SK-MEL-5 (cell line): ENCODE measurements at places on chromosomes 12 and 14.

DNA sequence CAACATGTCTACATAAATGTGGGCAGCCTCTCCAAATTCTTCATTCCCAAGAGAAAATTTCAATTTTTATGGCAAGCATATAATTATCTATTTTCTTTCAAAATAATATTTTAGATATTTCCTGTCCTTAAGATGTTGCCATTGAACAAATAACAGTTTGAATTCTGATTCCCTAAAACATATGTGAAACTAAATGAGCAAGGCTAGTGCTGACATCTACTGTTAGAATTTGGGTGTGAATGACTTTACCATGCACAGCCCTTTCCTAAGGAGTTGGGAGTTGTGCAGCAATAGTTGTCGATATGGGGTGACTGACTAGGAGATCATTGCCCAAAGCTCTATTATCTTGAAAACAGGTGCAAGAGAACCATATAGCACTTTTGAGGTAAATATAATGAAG is 108.2 kb upstream of the SLC38A4 start:
- peak; percentile 65 for DNase-seq

GRCh38 chr14:104341532-104342434 is 203.4 kb downstream of the KIF26A start:
- DNase-seq, result peak; percentile 89

GRCh38 chr12:71848212-71848611 is 8.7 kb downstream of the TBC1D15 start:
- DNase-seq, result no peak

- DNase-seq, result no peak
These were observed 147.9 kb downstream of the SYNE2 start for GRCh38 chr14:64000749-64001148.

DNA sequence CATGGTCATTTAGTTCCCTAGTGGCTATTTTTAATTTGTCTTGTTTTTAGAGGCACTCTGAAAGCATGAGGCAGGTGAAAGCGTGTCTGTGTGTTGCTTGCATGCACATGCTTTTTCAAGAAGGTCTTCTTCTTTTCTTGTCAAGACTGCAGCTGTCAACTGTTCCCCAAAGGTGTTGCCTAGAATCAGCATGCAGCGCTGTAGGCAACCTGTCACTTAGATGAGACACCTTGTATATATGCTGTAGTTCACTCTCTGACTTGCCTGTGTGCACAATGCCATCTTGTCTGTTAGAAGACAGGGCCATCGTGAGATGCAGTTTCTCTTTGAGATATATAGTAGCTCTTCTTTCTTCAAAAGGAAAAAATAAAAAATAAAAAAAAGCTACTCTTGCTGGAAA is 885.7 kb downstream of the DIO2 start:
- DNase-seq, result no peak

- no peak for DNase-seq
These were observed 5.8 kb upstream of the GLT8D2 start for GRCh38 chr12:104055686-104056388.

- no peak for DNase-seq
These were observed at the start of gene STAC3 for GRCh38 chr12:57250956-57251355. TSS of gene STAC3 (minus strand) at chr12:57251187. CDS start at chr12:57249636, 1,551 bp downstream.

DNA sequence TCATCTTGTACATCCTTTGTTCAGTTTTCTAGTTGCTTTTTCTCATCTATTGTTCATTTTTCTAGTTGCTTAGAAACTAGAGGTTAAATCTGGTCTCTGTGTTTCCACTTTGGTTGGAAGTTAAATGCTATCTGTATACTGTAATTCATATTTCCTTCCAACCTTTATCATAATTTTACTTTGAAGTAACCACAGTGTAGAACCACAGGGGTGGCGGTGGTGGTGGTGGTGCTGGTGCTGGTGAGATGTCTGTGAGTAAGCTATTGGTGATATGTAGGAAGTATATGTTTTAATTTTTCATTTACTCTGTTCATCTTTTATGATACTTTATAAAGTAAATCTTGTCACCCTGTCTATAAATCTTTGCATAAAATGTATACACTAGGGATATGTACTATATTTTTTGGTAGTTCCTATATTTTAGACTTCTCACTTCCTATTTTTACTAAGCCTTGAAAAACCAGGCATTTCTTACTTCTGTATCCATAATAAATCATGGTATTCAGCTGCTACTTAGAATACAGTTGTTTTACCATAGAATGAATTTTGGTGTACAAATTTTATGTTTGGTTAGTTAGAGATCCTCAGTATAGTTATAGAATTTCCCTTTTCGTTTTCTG is 31.9 kb downstream of the CCDC91 start:
- DNase-seq, result no peak

GRCh38 chr14:57375156-57375555 is 15.2 kb upstream of the NAA30 start:
- no peak for DNase-seq

DNA sequence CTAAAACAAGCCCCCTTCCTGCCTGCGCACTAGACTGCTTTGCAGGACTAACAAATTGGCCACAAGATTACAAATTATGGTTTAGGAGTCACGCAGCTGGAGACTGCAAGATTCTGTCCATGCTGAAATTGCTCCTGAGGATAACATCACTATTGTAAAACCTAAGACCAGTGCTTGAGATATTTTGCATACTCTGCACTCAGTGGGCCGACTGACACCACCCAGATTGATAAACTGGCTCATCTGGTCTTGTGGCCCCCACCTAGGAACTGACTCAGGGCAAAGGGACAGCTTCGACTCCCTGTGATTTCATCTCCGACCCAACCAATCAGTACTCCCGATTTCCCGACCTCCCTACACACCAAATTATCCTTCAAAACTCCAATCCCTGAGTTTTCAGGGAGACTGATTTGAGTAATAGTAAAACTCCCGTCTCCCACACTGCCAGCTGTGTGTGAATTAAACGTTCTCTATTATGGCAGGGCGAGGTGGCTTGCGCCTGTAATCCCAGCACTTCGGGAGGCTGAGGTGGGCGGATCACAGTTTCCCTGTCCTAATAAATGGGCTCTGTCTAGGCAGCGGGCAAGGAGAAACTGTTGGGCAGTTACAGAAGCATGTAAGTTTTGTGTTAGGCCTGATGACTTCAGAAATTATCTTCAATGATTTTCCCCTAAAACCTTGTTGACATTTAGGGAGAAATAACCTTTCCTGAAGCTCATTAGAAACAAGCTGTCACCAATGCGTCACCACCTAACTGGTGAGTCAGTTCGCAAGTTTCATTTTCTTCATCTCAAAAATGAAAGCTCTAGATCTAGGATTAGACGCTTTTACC is 5.3 kb upstream of the UBC start:
- DNase-seq, result peak; percentile 77

DNA sequence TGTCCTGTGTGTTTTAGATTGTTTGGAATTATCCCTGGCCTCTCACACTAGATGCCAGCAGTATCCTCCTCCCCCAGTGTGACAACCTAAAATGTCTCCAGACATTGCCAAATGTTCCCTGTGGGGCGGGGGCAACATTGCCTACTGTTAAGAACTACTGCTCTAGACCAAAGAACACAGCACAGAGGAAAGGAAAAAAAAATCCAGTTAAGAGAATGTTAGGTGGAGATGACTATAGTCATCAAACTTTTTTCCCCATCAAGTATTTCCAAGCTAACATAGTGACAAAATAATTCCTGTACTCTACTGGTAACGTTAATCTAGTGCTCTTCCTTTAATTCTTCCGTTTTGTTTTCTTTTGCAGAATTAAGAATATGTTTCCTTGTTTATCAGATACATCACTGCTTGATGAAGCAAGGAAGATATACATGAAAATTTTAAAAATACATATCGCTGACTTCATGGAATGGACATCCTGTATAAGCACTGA is 3.5 kb downstream of the CDKN1B start:
- DNase-seq, result no peak

GRCh38 chr14:61476105-61476753 is 154.8 kb downstream of the PRKCH start:
- DNase-seq, result no peak

GRCh38 chr14:31492759-31493498 is 5.1 kb upstream of the GPR33 start:
- no peak for DNase-seq

DNA sequence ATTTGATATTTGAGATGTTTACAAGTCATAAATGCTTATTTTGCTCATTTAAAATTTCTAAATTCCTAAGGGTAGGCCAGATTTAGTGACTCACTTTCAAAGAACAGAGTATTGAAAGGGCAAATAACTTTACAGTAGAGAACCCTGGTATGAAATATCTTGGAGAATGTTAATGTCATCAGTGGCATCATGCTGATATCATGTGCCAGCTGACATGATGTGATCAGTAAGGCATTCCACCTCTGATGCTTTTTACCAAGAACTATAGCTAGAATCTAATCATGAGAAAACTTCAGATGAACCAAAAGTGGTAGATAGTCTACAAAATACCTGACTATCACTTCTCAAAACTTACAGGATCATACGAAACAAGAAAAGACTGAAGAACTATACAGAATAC is 2.9 kb upstream of the FLRT2 start:
- DNase-seq, result no peak

- no peak for DNase-seq
These were observed 29.8 kb downstream of the YY1 start for GRCh38 chr14:100268591-100269207.

DNA sequence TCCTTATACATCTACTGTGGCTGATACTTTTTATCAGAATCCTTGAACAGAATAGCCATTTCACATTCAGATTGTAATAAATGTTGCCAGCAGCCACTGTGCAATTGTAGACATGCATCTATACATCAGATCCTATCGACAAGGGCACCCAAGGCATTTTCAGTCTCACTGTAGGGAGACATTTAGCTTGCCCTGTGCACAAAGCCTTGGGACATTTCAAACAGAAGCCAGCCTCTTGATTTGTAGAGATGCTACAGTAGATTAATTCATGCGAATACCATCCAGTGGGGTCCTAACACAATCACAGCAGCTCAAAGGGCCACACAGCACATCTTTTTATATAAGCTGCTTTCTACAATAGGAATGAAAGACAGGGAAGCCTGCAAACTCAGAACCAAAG is 81.4 kb downstream of the SLC8A3 start:
- no peak for DNase-seq

GRCh38 chr12:91211866-91212265 is 29.2 kb upstream of the DCN start:
- DNase-seq, result no peak

DNA sequence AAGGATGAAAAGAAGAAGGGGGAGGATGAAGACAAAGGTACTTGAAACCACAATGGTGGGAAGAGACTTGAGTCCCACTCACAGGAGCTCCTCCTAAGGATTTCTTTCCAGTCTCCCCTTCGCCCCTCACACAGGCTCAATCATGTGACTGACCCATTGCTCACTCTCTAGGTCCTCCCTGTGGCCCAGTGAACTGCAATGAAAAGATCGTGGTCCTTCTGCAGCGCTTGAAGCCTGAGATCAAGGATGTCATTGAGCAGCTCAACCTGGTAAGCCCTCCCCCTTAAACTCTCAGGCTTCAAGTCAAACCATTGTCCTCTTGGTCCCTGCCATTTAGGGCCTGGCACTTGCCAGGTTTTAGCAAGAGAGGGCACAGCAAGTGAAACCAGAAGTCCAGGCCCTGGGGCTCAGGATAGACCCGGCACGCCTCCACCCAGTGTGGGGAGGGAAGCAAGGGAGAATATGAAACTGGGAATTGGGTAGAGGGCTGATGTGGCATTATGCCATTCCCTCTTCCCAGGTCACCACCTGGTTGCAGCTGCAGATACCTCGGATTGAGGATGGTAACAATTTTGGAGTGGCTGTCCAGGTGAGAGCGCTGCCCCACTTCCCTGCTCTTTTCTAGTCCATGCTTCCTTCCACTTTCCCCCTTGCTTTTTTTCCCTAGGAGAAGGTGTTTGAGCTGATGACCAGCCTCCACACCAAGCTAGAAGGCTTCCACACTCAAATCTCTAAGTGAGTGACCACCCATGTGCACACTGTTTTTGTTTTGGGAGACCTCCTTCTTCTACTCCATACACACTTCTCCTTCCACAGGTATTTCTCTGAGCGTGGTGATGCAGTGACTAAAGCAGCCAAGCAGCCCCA is 1.8 kb downstream of the PSME1 start:
- no peak for DNase-seq

DNA sequence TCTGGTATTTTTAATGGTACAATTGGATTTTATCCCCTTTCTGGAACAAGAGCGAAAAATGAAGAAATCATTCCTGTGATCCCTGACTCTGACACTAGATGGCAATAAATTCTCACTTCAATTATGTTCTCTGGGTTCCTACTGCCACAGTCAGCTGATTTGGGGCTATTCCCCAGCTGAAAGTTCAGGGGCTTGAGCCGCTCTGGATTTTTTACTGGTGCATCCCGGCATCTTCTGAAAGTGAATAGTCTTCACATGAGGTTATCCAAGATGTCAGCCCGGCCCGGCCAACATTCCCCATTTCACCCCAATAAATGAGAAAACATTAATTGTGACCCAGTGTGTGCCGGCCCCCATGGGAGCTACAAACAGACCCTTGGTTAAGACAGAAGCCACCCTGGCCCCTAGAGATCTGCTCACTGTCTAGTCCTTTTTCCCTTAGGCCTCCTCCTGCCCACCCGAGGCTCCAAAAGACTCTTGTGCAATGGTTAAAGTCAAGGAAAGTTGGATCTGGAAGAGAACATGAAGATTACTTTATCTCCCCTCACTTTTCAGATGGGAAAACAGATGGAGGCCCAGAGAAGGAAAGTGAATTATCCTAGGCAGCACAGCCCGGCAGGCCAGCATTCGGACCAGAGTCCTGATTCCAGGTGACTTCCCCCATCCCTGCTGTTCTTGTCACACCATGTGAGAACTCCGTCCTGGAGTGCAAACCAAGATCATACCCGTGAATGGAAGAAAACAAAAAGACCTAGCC is 20.8 kb downstream of the CKAP4 start:
- peak; percentile 79 for DNase-seq

DNA sequence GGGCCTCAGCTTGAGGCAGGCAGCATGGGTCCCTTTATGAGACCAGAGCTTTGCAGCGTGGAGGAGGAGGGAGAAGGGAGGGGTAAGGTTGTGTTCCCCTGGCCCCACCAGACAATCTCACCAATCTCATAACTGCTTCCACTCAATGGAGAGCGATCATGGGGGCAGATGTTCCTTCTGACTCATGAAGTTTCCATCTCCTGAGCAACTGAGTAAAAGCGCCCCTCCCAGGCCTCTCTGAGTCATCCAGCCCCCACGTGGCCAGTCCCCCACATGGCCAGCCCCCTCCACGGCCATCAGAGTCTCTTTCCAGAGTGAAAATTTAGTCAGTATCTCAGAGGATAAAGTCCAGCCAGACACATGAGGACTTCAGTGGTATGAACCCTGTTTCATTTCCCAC is 39.2 kb upstream of the PLXNC1 start:
- no peak for DNase-seq

GRCh38 chr12:68565391-68565903 is 45.3 kb upstream of the RAP1B start:
- no peak for DNase-seq

DNA sequence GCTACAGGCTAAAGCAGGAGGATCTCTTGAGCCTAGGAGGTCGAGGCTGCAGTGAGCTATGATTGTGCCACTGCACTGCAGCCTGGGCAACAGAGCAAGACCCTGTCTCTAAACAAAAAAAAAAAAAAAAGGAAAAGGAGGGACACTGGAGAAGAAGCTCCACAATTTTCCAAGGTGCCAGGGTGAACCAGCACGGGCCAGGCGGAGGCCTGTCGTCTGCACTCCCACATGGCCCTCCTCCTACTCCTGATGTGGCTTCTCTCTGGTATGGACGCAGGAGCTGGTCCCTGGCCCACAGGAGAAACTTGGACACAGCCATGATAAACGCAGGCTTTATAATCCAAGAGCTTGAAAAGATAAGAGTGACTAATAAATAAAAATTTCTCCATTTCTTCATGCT is 341.2 kb downstream of the CACNA1C start:
- no peak for DNase-seq

- no peak for DNase-seq
These were observed 6.7 kb downstream of the CDKN1B start for GRCh38 chr12:12723681-12724420.

GRCh38 chr14:94115058-94115591 is 4.6 kb downstream of the IFI27 start:
- no peak for DNase-seq
